T47D (cell line): ENCODE measurements at places on chromosomes 1 and 21.

DNA sequence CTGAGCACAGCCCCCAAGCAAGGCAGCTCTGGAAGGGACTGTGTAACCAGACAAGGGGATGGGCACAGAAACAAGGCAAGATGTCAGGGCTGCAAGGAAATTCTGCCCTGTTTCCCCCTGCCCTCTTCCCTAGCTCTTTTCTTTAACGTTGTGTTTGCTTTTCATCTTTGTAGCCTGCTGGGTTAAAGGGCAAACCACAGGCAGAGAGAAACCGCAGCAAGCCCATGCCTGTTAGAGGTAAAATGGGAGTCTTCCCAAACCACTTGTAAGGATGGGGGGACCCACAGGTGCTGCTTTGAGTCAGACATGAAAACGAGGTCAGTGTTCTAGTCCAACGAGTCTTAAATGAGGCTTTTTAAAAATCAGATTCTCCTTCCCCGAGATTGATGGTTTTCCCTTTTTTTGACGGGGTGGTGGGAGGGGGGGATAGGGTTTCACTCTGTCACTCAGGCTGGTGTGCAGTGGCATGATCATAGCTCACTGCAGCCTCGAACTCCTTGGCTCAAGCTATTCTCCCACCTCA is 13.3 kb downstream of the TGFBR3 start:
- DNase-seq = no peak

DNA sequence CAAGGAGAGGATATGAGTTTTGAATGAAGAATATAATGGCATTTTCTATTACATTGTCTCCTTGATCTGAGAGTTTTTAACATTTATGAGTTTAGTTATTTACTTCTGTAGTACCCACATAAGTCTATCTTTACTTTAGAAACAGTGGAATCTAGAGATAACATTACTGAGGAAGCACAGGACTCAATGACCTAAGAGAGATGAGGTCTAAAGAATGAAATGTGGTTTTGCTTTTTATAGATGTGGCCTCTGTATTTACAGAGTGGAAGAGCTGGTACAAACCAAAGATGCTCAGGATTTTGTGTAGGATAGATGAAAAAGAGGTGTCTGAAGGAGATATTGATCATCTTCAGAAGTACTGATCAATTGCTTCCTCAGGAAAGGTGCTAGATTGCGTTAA is 177.3 kb downstream of the KCTD3 start:
- no peak for DNase-seq

DNA sequence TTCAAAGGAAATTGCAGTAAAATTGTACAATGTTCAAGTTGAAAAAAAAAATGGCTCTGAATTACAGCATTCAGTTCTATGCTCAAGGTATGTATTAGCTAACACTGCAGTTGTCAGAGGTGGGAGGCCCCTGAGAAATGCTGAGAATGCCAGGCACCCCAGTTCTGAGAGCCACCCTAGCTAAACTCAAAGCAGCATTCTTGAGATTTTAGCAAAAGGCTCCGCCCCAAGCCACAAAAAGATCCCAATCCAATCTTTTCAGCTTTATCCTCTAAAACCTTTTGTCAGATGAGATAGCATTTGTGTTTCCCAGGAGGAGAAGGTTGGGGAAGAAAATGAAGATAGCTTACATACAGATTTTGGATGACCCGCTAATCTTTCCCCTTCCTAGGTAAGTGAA is 68.8 kb downstream of the SMYD2 start:
- DNase-seq = no peak

GRCh38 chr1:81192647-81193642 is 607.8 kb upstream of the ADGRL2 start:
- no peak for DNase-seq

GRCh38 chr1:22037520-22037919 is 15.0 kb upstream of the CDC42 start:
- no peak for DNase-seq

DNA sequence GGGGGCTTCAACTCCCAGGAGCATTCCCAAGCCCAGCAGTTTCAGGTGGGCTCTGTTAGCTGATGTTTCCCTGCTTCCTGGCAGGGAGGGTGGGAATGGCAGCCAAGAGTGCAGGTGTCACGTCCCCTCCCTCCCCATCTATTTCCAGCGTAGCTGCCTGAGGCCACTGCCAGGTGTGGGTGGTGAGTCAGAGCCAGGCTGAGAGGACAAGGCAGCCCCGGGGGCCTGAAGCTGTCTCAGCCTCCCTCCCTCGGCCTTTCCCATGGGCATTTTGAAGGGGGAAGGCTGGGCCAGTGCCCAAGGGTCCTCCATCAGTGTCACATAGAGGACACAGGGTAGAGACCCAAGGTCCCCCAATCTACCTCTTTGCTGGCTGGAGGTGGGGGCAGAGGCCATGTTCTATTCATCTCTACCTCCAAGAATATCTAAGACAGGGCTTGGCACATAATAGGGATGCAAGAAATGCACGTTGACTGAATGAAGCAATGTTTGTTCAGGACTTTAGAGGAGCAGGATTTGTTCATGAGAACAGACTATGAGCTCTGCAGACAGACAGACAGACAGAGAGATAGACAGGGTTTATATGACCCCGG is 34.4 kb upstream of the ID3 start:
- no peak for DNase-seq
